ENCODE measurements at places on chromosomes 5 and 9. TPM values are rescaled to one million over a fixed set of nuclear protein-coding genes. Genes with fewer than 3 reads are reported as not detected.

GRCh38 chr5:67223211-67223610 lies 26.6 kb upstream of the CD180 start:
- no peak for DNase-seq

DNA sequence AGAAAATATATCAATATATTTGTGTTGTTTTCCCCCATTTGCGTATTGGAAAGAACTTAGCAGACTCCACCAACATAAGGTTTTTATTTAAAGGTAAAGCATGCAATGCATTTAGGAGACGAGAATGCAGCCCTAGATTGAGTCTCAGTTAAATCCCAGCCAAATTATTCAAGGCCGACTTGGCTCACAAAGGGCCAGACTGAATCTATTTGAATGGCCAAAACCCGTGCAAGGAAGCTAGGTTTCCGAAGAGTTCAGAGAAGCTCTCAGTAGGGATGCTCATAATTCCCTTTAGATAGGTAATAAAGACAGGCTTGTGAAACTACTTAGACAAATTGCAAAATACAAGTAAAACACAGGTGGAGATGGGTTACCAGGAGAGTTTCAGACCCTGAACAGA lies 520.3 kb downstream of the CDH9 start:
- DNase-seq = no peak

GRCh38 chr5:176134529-176135223 lies 103.5 kb upstream of the SIMC1 start:
- no peak for DNase-seq

DNA sequence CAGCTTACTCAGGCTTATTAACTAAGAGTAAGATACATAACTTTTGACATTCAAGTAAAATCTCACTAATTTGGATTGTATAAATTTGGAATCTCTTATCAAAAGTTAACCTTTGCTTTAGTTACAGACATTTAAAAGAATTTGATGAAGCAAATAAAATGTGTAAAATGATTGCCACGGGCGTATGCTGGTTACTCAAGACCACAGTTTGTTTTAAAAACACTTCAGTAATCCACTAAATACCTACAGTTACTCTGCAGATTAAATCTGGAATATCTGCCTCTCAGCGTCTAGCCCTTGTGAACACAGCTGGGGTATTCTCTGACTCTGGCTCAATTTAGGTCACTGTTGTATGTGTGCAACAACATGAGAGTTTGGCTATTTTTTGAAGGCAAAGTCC lies 143.8 kb downstream of the MCTP1 start:
- DNase-seq = no peak

- DNase-seq = peak; percentile 84
Measured at GRCh38 chr9:136107155-136107952, 11.3 kb downstream of the TMEM250 start.

GRCh38 chr5:74450095-74450494 lies 190.4 kb downstream of the ENC1 start:
- DNase-seq = no peak

The PCDHA7 gene
- not detected for total RNA-seq

The C9orf153 gene
- 0.40 TPM for total RNA-seq

The GFI1B gene
- not detected for total RNA-seq

All from activated CD8-positive, alpha-beta T cell treated with anti-CD3 and anti-CD28 coated beads for 36 hours (primary cell).